ENCODE measurements at places on chromosomes 13 and 19. TPM values are rescaled to one million over a fixed set of nuclear protein-coding genes. Genes with fewer than 3 reads are reported as not detected.

NLRP7 gene
- not detected for total RNA-seq

DNA sequence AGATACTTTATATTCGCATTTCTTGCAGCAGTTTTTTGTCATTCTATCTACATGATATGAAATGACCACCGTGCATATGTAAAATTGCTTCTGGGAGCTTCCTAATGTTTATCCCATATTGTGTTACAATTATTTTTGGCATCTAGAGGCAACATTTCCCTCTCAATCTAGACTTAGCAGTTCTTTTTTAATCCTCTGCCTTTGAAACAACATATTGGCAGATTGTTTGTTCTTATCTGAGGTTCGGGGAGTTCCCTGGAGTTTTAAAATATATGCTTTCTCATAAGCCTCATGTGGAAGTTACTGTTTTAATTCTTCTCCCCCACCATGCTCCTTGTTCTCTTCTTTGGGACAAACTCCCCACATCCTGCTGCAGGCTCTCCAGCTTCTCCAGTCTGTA lies 130.1 kb upstream of the SLC10A2 start:
- H3K27me3 ChIP-seq: no peaks in the 10 kb centered on the region
- no peak overlapping the region for H3K4me3 ChIP-seq
- DNase-seq: no peak
- no peaks in the 10 kb centered on the region for H3K4me1 ChIP-seq

DNA sequence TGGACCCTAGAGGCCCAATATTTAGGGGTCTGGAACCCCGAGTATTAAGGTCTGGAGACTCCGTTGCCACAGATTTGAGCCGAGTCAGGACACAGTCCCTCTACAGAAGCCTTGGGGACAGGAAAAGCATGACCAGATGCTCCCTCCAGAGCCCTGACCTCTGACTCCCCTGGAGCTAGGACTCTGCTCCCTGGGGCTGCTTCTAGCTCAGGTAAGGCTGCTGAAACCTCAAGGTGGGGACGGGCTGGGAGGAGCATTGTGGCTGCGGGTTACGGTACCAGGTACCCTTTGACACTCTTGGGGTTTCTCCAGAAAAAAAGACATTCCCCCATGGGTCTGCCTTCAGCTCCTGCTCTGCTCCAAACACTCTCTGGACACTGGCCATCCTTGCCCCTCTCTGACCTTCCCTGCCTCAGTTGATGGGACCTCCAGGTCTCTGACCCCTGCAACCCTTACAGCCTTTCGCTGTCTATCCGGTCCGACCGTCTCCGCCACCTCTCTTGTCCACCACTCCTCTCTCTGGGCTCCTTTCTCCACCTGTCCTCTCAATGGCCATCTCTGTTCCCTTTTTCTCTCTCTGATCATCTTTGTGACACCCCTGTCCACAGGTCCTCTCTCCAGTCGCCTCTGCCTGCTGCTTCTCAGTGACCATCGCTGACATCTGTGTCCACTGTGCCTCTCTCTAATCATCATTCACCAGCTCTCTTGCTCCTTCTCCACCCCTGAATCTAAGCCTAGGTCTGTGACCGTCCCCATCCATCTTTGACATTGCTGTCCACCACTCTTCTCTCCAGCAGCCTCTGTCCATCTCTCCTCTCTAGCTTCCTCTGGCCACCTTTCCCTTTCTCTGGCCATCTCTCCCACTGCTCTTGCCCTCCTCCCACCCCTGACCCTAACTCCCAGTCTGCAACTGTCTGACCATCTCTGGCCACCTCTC lies 1.4 kb downstream of the LRFN3 start:
- no peak for DNase-seq
- H3K27ac ChIP-seq: peak overlapping the region; percentile 88
- peaks cover 8% of the 10 kb centered on the region for H3K36me3 ChIP-seq

NHLRC3 gene
- total RNA-seq: 5.4 TPM

ZNF865 gene
- 2.7 TPM for total RNA-seq

DNA sequence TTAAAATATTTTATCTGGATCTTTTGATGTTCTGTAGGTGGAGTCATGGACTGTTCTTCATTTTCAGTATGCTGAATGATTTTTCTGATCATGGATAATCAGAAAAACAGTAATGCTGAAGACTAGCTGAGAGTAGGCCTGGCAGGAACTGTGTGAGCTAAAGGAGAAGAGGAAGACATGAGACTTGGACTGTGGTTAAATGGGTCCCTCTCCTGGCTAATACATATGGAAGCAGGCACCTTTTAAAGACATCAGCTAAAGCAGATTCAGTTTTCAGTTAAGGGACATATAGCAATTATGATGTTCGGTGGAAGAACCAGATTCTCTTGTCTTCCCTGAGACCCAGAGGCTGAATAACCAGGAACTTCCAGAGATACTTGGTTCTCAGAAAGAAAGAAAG lies 169.4 kb downstream of the OLFM4 start:
- H3K27me3 ChIP-seq: no peaks in the 10 kb centered on the region
- H3K36me3 ChIP-seq: no peaks in the 10 kb centered on the region
- DNase-seq: no peak
- no peak overlapping the region for H3K4me3 ChIP-seq
- no peak overlapping the region for H3K27ac ChIP-seq
- H3K4me1 ChIP-seq: no peaks in the 10 kb centered on the region

DNA sequence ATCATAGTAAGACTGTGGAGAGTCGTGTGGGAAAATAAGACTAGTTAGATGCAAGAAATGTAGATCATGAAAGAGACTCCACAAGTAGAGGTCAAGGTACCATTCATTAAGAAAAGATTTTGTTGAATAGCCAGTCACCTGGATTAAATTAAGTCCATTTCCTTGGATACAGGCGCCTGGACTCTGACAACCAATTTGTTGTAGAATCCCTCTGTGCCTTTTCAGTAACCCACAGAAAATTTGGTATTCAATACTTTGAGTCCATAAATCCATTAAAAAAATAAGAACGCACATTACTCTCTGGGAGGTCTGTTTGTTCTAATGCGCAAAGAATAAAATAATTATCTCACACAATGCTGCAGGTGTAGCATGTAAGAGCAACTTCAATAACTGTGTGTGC lies 469.4 kb downstream of the KLF12 start:
- no peak overlapping the region for H3K4me3 ChIP-seq
- no peaks in the 10 kb centered on the region for H3K36me3 ChIP-seq
- no peak overlapping the region for H3K27ac ChIP-seq
- no peak for DNase-seq

RFPL4AL1 gene
- not detected for total RNA-seq
